Stimulated activated naive CD8-positive, alpha-beta T cell treated with anti-CD3 and anti-CD28 coated beads, Interleukin-15, Interleukin-2, amounts not matched to agents 100 U/mL and 50 U/mL, for 24 hours (primary cell): ENCODE measurements at places on chromosomes 7 and 10.

DNA sequence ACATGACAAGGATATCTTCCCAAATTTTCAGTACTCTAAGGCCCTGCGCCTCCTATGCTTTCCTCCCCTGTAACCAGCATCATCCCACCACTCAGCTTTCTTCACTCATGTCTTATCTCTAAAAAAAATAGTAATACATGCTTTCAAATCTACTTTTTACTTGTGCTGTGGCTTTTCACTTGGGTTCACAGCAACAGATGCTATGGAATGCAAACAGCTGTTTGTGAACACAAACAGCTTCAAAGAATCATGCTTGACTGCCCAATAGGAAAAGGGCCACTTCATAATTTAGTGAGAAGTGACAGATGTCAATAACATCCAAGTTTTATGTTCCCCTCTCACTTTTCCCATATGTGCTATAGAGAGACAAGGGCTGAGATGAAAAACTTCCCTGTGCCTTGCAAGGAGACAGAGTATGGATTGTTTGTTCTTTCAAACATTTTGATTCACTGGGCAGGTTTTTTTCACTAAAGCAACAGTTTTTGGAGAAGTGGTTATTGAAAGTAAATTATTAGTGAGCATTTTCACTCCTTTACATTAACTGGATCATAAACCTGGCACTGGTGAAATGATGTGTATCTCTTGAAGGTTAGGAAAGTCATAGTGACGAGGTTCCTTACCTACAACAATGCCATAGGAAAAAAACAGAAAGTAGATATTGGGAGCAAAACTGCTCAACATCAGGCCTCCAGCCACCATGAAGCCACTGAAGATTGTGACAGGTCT is 37.3 kb downstream of the SLC16A9 start:
- DNase-seq = no peak

DNA sequence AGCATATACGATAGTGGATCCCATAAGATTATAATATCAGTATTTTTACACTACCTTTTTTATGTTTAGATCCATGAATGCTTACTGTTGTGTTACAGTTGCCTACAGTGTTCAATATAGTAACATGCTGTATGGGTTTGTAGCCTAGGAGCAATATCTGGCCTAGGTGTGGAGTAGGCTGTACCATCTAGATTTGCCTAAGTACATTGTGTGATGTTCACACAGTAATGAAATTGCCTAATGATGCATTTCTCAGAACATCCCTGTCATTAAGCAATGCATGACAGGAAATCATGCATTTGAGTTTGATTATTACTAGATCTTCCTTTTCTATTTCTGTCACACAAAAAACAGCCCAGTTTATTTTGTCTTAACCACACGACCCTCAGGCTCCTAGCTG is 14.5 kb downstream of the CBX3 start:
- no peak for DNase-seq

GRCh38 chr7:28052933-28053332 is 127.7 kb downstream of the JAZF1 start:
- no peak for DNase-seq

DNA sequence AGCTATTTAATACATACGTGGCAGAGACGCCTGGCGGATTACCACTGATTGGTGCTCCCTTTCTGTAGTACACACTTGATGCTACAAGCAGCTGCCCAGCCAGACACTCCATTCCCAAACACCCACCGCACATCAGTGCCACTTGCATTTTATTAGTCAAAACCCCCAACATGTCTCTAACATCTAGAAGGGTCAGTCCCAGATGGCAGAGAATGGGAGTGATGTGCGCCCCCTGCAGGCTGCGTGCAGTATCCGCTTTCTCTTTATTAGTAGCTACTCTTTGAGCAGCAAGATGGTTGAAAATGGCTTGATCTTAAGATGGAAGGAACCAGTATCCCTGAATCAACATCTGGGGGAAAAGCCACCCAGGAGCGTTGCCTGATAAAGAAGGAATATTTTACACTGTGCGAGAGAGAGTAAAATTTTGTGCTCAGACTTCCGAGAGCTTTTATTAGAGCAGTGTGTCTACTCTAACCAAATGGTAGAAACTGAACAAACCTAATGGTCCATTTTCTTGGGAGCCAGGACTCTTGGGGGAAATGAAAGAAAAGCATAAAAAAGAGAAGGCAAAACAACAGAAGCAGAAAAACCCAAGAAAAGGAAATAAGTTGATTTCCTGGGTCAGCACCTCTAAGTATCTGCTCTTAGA is 78.3 kb downstream of the ST8SIA6 start:
- DNase-seq = peak; percentile 52

DNA sequence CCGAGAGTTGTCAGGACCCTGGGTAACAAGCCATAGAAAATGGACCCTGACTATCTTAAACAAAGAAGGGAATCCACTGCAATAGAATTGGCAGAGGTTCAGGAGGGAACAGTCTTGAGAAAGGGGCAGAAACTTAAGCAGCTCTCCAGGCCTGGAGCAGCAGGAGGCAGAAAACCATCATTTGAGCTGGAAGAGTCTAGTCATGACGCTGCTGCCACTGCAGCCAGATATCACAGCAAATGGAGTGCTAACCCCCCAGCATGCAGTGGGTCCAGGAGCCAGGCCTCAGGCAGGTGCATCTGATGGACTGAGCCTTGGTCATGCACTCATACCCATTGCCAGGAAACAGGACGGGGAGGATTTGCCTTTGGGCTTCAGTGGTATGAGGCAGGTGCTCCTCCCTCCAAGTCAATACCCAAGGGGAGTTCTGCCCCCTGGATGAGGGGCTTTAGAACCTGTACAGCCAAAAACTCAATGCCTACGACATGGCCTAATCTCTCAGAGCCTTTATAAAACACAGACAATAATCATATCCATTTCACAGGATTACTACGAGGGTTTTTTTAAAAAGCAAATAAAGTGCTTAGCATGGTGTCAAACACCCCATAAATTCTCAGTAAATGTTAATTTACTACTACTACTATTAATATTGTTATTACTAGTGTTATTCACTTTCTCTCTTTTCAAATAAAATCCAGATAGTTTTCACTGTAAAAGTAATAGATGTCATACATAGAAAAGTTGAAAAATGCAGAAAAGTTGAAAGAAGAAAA is 30.7 kb downstream of the DUSP5 start:
- peak; percentile 20 for DNase-seq

- no peak for DNase-seq
Measured at GRCh38 chr10:21944727-21945386, 58.7 kb downstream of the DNAJC1 start.

- peak; percentile 42 for DNase-seq
Measured at GRCh38 chr10:110901954-110902819, 16.8 kb downstream of the BBIP1 start.

DNA sequence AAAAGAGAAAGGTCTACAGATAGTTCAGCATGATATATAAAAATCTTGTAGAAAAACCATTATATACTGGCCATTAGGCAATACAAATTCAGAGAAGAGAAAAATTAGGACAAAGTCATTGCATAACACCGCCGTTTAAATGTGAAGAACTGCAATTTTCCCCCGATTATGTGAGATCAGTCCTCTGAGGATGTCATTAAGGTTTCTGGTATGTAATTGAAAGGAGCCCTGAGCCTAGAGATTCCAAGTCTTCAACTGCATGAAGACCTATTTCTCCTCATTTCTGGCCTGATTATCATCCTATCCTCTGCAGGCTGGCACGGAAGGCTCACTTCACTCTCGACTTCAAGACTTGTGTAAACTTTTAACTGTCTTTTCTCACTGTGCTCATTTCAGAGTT is 395.3 kb downstream of the GALNT17 start:
- DNase-seq = no peak

GRCh38 chr10:4028027-4028471 is 243.0 kb upstream of the KLF6 start:
- DNase-seq = no peak

DNA sequence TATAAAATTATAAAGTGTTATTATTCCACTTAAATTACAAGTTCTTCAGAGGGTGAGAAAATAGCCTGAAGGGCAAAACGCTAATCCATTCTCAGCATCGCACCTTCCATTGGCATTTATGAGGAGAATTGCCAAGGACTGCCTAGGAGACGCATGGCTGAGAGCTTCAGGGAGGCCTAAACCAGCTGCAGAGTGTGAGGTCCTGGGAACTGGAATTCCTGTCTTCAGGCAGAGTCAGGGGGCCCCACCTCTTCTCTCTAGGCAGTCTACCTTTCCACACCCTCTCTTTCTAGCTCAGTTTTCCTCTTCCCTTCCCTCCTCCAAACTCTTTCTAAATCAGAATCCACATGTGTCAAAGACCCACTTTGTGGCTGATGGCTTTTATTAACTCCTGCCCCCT is 35.3 kb downstream of the LRRC72 start:
- DNase-seq = no peak

DNA sequence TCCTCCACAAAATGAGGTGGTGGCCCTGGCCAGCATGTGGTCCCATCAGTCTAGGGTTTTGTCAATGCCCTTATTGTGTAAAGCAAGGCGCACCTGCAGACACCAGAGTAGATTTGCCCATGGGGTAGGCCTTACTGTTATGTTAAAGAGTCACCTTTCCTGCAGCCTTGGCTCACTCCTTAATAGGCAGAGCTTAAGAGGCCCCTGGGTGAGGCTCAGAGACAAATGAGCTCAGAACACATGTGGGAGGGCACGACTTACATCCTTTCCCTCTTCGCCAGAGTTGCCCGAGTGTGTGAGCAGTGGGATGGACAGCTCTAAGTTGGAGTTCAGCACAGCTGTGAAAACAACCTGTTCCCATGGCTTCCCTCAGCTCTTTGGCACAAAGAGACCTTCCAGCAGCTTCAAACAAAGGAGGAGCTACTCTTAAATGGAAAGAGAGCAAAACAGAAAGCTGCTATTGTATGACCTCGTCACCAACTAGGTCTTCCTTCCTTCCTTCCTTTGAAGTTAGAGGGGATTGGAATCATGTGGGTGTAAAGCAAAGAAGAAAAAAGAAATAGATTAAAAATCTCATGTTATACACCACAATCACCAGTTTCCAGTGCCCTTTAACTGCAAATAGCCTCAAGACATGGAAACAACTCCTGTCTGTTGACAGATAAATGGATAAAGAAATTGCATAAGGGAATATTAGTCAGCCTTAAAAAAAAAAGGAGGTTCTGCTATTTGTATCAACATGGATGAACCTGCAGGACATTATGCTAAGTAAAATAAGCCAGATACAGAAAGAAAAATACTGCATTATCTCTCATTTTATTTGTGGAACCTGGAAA is 11.9 kb upstream of the XPNPEP1 start:
- DNase-seq = no peak

GRCh38 chr10:2020836-2021235 is 283.5 kb upstream of the ADARB2 start:
- DNase-seq = no peak

- DNase-seq = no peak
Measured at GRCh38 chr7:78605119-78605518, 806.5 kb downstream of the PHTF2 start.

DNA sequence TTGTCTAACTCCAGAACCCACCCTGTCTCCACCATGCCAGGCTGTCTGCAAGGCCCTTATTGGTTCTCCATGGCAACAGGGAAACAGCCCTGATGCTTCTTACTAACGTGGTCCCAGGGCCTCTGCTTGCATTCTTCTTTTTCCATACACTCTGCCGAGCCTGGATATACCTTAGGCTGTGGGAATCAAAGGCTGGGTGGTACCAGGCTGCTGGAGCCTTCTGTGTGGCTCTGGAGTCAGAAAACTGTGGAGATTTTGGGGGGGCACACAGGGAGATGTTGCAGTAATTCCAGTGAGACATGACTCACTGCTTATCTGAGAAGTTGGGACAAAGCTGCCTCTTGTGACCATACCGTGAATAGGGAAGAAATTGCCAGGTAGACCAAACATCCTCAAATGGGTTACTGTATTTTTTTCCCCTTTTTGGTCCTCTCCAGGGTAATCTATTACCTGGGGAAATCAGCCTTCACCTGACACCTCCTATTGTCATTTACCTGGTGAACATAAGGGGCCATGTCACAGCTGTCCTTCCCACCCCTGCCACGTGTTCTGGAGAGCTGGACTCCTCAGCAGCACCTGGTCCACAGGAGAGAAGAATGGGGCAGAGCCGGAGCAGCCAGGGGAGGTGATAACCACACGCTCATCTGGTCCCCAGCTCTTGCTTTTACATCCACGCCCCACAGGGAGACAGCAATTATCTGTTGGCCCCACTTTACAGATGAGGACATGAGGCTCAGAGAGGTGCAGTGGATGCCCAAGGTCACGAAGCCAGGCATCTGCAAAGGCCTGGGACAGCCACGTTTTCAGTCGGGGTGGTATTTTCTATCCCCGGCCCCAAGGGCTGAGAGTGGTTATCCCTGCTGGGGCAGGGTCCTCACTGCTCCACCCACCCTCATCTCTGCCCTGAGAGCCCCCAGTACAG is 4.6 kb downstream of the CHST3 start:
- DNase-seq = no peak

DNA sequence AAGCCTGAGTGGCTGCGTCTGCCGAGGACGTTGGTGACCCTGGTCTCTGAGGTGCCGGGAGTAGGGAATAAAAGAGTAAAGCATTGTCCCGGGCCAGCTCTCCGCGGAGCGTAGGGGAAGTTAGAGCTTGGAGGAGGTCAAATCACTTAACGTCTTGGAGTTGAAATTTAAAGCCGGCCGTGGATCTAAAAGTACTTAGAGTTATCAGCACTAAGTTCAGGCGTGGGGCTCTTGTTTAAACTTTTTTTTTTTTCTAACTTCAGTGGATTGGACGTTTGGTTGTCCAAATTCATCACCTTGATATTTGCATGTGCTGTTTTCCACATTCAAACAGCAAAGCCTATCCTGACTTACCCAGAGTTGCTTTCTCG is 700 bp downstream of the NIPSNAP2 start:
- no peak for DNase-seq

GRCh38 chr10:95767884-95768556 is 12.1 kb downstream of the ENTPD1 start:
- DNase-seq = no peak

DNA sequence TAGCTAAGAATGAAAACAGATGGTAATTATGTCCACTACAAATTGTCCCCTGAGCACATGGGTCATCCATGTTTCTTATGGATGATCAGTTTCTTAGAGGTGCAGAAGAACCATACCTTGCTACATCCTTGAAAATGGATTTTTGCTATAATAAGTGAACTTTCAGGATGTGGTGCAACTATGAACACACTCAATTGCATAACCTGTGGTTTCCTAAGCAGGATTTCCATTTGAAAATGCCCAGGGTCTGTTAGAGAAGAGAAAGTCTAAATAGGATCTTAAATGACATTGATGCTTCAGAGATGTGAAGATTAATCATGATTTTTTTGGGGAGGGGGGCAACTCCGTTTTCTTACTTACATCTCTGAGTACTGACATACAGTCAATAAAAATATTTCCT is 39.6 kb upstream of the CACNB2 start:
- no peak for DNase-seq
